ENCODE measurements at places on chromosomes 3 and 15.
A peak's percentile ranks its signal among the peaks of the same experiment; 100 is the strongest.

GRCh38 chr15:61621146-61621545, 392.0 kb upstream of the RORA start:
- H3K36me3 ChIP-seq: no peaks in the 10 kb centered on the region
- no peak overlapping the region for H3K27ac ChIP-seq
- H3K27me3 ChIP-seq: peaks cover 8% of the 10 kb centered on the region
- DNase-seq: no peak
- H3K4me1 ChIP-seq: no peaks in the 10 kb centered on the region
- no peak overlapping the region for H3K4me3 ChIP-seq

DNA sequence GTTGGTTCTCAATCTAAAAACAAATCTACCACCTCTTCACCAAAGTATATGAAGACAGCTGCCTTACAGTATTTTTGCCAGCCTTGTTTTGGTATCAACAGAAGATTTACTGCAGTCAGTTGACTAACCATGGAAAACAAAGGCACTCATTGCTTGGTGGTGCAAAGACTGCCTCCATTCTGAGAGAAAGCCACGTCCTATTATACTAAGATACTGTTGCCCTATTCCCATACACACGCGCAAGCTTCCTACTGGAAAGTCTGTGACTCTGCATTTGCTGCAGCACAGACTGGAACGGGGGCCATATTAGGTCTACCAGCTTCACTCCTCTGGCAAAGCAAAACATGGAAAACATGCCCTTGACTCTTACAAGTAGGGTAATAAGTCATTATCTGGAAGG, 18.0 kb downstream of the MTMR10 start:
- H3K36me3 ChIP-seq: peaks cover 57% of the 10 kb centered on the region
- no peaks in the 10 kb centered on the region for H3K27me3 ChIP-seq
- no peak overlapping the region for H3K4me3 ChIP-seq
- H3K4me1 ChIP-seq: peaks cover 18% of the 10 kb centered on the region
- DNase-seq: no peak
- no peak overlapping the region for H3K27ac ChIP-seq

DNA sequence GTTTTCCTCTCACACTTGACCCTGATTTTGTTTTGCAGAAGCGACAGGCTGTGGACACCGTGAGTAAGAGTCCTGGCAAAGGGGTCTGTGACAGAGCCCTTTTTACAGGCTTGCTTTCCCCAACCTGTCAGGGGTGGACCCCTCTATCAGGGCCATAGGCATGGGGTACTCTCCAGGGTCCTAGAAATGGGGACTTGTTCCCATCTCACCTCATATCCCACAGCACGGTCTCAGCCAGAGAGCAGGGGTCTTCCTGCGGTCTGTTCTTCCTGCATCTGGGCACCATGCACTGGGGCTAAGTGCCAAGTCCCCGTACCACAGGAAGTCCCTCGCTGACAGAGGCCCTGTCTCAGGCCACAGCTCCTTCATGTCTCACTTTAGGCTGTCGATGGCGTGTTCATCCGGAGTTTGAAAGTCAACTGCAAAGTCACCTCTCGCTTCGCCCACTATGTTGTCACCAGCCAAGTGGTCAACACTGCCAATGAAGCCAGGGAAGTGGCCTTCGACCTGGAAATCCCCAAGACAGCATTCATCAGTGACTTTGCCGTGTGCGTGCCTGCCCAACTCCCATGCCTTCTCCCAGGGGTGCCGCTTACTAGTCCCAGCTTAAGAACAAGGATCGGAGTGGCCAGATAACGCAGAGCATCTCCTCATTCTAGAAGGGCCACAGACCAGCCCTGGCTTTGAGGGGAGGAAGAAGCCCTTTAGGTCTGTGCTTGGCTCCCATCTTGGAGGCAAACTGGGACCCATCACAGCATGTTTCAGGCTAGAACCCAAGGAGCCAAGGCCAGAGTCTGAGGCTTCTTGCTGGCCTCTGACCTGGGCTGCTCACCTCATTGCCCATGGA, 783 bp downstream of the ITIH1 start:
- no peak overlapping the region for H3K4me3 ChIP-seq
- no peak for DNase-seq
- H3K27me3 ChIP-seq: peaks cover 13% of the 10 kb centered on the region
- no peaks in the 10 kb centered on the region for H3K4me1 ChIP-seq
- no peak overlapping the region for H3K27ac ChIP-seq
- H3K36me3 ChIP-seq: no peaks in the 10 kb centered on the region

DNA sequence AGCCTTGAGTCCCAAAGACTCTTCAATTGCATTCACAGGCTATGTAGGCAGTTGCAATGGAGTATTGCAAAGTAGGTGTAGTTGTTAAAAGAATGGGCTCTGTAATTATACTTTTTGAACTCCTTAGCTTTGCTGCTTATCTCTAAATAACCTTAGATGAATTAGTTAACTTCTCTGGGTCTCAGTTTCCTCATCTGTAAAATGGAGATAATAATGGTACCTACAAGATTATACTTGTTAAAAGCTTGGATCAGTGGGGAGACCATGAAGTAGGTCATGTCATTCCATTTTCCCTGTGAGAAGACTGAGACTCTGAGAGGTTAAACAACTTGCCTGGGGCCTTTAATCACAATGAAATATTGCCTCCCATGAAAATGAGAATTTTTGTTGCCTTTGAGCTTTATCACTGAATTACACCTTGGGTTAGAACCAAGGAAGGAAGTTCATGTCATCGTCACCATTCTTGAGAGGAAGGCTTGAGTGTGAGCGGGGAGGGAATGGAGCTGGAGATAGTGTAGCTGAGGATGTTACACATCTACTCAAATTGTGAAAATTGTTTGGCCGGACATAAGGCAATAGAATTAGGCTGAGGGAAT, 38.1 kb downstream of the CTDSPL start:
- H3K27me3 ChIP-seq: peaks cover 3% of the 10 kb centered on the region
- peaks cover 44% of the 10 kb centered on the region for H3K4me1 ChIP-seq
- DNase-seq: no peak
- no peak overlapping the region for H3K4me3 ChIP-seq
- H3K36me3 ChIP-seq: no peaks in the 10 kb centered on the region

DNA sequence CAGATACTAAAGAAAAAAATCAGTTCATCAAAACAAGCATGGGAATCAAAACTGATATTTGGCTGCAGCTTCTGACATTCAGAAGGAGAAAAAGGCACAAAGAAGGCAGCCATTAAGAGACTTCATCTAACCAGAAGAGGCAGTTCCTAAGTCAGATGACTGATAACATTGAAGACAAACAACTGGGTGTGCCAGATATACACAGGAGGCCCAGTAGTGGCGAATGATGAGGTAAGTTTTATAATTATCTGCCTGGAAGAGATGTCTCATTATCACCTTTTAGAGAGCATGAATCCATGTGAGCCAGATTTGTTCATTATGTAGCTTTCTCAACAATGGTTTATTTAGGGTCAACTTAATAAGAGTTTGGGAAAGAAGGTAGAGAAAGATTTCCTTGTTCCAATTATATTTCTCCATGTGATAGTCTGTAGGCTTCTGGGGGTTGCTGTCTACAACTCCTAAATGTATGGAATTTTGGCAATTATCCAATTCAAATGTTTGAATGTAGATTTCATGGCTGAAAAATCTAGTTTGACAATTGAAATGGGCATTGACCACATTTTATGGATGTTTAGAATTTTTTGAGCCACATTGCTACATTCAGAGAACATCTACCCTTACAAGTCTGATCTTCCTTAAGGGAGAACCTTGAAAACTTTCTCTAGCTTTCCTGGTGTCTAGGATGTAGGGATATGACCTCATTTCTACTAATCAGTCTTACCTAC, 50.4 kb upstream of the RASGRF1 start:
- no peak overlapping the region for H3K27ac ChIP-seq
- DNase-seq: no peak
- H3K36me3 ChIP-seq: peaks cover 4% of the 10 kb centered on the region
- no peaks in the 10 kb centered on the region for H3K4me1 ChIP-seq
- H3K4me3 ChIP-seq: no peak overlapping the region

- no peaks in the 10 kb centered on the region for H3K36me3 ChIP-seq
- no peak overlapping the region for H3K4me3 ChIP-seq
- no peaks in the 10 kb centered on the region for H3K27me3 ChIP-seq
- H3K27ac ChIP-seq: no peak overlapping the region
- DNase-seq: no peak
- no peaks in the 10 kb centered on the region for H3K4me1 ChIP-seq
Measured at GRCh38 chr3:171646357-171647133, 163.7 kb downstream of the PLD1 start.

DNA sequence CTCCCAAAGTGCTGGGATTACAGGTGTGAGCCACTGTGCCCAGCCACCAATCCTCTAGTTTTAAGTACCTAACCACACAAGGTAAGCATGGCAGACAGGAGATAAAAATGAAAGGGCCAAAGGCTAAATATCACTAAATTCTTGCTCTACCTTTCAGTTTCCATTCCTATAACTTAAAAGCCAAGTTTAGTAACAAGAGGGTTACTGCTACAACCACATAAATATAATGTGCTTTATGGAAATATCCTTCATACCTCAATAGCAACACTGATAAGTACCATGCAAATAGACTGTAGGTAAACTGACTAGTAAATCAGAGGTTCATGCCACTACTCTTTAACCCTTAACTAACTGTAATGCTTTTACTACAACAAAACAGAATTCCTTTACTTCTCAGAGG, 38.7 kb upstream of the MUC13 start:
- no peaks in the 10 kb centered on the region for H3K27me3 ChIP-seq
- no peak overlapping the region for H3K27ac ChIP-seq
- H3K36me3 ChIP-seq: peaks cover 27% of the 10 kb centered on the region
- no peak for DNase-seq
- H3K4me1 ChIP-seq: peaks cover 12% of the 10 kb centered on the region

GRCh38 chr15:56042031-56042430, 48.6 kb upstream of the NEDD4 start:
- peaks cover 37% of the 10 kb centered on the region for H3K4me1 ChIP-seq
- H3K36me3 ChIP-seq: peaks cover 14% of the 10 kb centered on the region
- H3K27ac ChIP-seq: no peak overlapping the region
- no peak overlapping the region for H3K4me3 ChIP-seq

GRCh38 chr3:185595526-185595925, 9.4 kb downstream of the SENP2 start:
- H3K4me3 ChIP-seq: no peak overlapping the region
- H3K27me3 ChIP-seq: no peaks in the 10 kb centered on the region
- H3K36me3 ChIP-seq: peaks cover 26% of the 10 kb centered on the region

GRCh38 chr15:45665261-45665660, 30.4 kb downstream of the SQOR start:
- H3K4me3 ChIP-seq: no peak overlapping the region
- peaks cover 73% of the 10 kb centered on the region for H3K36me3 ChIP-seq
- no peaks in the 10 kb centered on the region for H3K27me3 ChIP-seq
- no peak for DNase-seq
- H3K27ac ChIP-seq: peak overlapping the region; percentile 23
- peaks cover 31% of the 10 kb centered on the region for H3K4me1 ChIP-seq

DNA sequence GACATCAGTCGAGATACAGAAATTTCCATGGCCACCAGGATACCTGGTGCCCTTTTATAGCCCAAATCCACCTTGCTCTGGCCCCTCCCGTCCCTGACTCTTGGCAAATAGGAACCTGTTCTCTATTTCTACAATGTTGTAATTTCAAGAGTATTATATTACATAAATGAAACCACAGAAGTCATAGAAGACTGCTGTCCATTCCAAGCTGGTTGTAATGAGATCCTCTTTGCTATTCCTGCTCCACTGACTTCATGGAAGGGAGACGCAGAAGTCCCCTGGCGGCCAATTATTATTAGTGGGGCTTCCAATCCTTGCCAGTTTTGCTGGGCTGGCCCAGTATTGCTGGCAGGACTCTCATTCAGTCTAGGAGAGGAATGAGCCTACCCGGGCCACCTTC, 26.6 kb downstream of the DCP1A start:
- peaks cover 4% of the 10 kb centered on the region for H3K4me1 ChIP-seq
- H3K27me3 ChIP-seq: no peaks in the 10 kb centered on the region
- H3K4me3 ChIP-seq: no peak overlapping the region
- peaks cover 28% of the 10 kb centered on the region for H3K36me3 ChIP-seq
- no peak for DNase-seq
- H3K27ac ChIP-seq: no peak overlapping the region

DNA sequence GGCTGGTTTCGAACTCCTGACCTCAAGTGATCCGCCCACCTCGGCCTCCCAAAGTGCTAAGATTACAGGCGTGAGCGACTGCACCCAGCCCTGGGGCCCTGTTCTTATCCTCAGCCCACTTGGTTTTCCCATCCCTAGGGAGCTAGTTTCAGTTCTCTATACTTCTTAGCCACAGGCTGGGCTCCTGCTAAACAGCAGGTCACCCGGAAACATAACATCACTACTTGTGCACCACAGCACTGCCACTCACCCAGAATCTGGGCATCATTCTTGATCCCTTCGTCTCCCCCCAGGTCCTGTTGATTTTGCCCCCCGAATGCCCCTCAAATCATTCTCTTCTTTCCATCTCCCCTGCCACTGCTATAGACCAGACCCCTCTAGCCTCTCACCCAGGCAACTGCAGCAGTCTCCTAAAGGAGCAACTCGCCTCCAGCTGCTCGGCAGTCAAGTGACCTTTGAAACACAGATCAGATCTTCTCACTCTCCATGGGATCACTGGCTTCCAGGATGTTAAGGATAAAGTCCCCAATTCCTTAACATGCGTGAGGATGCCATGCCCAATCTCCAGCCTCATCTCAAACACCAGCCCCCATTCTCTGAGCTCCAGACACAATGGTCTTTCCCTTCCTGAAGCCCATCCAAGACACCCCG, 5.6 kb upstream of the AP3S2 start:
- peaks cover 7% of the 10 kb centered on the region for H3K4me1 ChIP-seq
- H3K27me3 ChIP-seq: no peaks in the 10 kb centered on the region
- no peak overlapping the region for H3K27ac ChIP-seq
- no peak overlapping the region for H3K4me3 ChIP-seq

- no peak for DNase-seq
- no peaks in the 10 kb centered on the region for H3K36me3 ChIP-seq
- H3K4me3 ChIP-seq: no peak overlapping the region
- no peaks in the 10 kb centered on the region for H3K27me3 ChIP-seq
Measured at GRCh38 chr3:31927811-31928210, 53.3 kb downstream of the OSBPL10 start.

- no peak for DNase-seq
- H3K36me3 ChIP-seq: no peaks in the 10 kb centered on the region
- H3K27ac ChIP-seq: no peak overlapping the region
- no peaks in the 10 kb centered on the region for H3K4me1 ChIP-seq
- no peak overlapping the region for H3K4me3 ChIP-seq
Measured at GRCh38 chr15:39243396-39243795, 337.5 kb upstream of the THBS1 start.

Data from activated CD4-positive, alpha-beta memory T cell treated with anti-CD3 and anti-CD28 coated beads, Interleukin-2, amount 10 ng/mL, durations not matched to agents 7 days and 5 days (primary cell).